Ovary (tissue), 10 donors: ENCODE measurements at places on chromosomes 3 and 15. TPM values are rescaled to one million over a fixed set of nuclear protein-coding genes. Genes with fewer than 3 reads are reported as not detected.

- DNase-seq: no peak
Measured at GRCh38 chr15:91116113-91117067, 16.3 kb downstream of the SV2B start.

- DNase-seq: no peak
Measured at GRCh38 chr3:115469649-115470048, 153.7 kb upstream of the GAP43 start.

- DNase-seq: no peak
Measured at GRCh38 chr3:195060217-195060481, 210.8 kb downstream of the XXYLT1 start.

Gene PXYLP1
- polyA plus RNA-seq: 6.5 TPM

Gene KCNMB2
- 7.5 TPM for polyA plus RNA-seq

Gene ZNF621
- polyA plus RNA-seq: 23.8 TPM

Gene SI
- polyA plus RNA-seq: 0.01 TPM
